PC-3 (cell line): ENCODE measurements at places on chromosomes 2 and 18. TPM values are rescaled to one million over a fixed set of nuclear protein-coding genes. Genes with fewer than 3 reads are reported as not detected.

DNA sequence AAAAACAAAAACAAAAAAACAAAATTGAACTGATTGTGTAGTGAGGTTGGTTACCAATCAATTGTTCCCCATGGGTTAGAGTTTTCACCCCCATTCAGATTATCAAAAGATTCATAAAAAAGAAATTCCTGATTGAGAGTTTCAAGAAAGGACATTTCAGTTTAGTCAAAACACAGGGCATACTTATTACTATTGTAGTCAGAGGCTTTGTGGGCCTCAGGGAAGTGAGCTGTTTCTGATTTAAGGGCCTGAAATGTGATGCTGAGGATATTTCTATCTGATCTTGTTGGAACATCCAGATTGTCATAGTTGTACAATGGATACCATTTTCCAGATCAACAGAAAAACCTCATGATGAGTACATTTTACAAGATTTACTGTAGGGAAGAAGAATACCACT is 368.1 kb upstream of the NETO1 start:
- H3K4me3 ChIP-seq = no peak overlapping the region
- H3K27me3 ChIP-seq = no peaks in the 10 kb centered on the region
- peak; percentile 4 for DNase-seq
- H3K4me1 ChIP-seq = peaks cover 12% of the 10 kb centered on the region
- H3K36me3 ChIP-seq = no peaks in the 10 kb centered on the region
- peak overlapping the region; percentile 50 for H3K27ac ChIP-seq

- H3K36me3 ChIP-seq = no peaks in the 10 kb centered on the region
- no peaks in the 10 kb centered on the region for H3K4me1 ChIP-seq
- no peaks in the 10 kb centered on the region for H3K27me3 ChIP-seq
- no peak overlapping the region for H3K4me3 ChIP-seq
Observed at GRCh38 chr2:63819256-63819655, 22.4 kb upstream of the UGP2 start.

- H3K4me1 ChIP-seq = peaks cover 9% of the 10 kb centered on the region
- H3K4me3 ChIP-seq = no peak overlapping the region
- DNase-seq = peak; percentile 39
- H3K27ac ChIP-seq = no peak overlapping the region
Observed at GRCh38 chr2:15058015-15058720, 425.7 kb downstream of the LRATD1 start.

DNA sequence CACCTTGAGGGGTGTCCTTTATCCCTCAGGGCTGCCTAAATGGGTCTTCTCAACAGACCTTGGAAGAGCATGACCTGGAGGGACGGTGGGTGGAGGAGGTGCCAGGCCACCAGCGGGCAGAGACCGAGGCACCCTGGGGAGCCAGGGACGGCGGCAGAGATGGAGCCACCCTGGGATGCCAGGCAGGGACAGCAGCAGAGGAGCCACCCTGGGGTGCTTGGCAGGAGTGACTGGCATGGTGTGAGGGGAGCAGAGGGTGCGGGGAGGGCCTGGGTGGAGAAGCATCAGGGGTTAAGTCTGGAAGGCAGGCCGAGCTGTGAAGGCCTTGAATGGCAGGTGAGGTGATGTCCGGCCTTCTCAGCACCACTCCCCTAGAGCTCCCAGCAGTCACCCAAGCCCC is 56.1 kb downstream of the CIB4 start:
- no peak overlapping the region for H3K4me3 ChIP-seq
- no peaks in the 10 kb centered on the region for H3K36me3 ChIP-seq
- no peak for DNase-seq
- H3K27ac ChIP-seq = no peak overlapping the region

COL4A3 gene
- 0.73 and 0.86 TPM in 2 replicates for total RNA-seq

DNA sequence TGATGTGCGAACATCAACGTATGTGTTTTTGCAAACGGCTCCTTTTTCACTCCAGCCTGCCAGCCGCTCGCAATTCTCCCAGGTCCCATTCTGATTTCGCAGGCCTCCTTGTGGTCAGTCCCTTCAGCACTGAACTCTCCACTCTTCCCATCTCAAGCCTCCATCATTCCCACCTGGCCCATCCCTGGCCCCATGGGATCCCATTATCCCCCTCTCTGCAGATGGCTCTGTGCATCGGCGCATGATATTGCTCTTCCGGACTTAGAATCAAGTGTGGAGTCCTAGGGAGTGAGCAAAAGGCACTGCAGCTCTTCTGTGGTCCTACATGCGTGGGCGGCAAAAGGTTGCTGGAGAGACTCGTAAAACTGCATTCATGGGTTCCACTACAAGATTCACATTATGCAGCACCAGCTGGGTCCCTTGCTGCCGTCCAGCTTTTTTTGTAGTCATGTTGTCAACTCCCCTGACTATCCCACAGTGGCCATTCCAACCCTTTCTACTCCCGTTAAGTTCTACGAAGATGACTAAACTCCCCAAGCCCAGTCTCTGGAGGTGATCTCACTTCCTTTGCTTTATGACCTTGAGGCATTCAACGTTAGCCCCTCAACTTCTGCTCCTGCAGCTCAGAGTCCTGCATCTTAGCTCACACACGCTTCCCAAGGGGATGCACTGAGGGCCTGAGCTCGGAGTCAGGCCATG is 125.3 kb upstream of the NRP2 start:
- no peaks in the 10 kb centered on the region for H3K4me1 ChIP-seq
- H3K4me3 ChIP-seq = no peak overlapping the region
- no peak overlapping the region for H3K27ac ChIP-seq
- no peaks in the 10 kb centered on the region for H3K27me3 ChIP-seq

ANKRD62 gene
- total RNA-seq = not detected in 2 replicates

DNA sequence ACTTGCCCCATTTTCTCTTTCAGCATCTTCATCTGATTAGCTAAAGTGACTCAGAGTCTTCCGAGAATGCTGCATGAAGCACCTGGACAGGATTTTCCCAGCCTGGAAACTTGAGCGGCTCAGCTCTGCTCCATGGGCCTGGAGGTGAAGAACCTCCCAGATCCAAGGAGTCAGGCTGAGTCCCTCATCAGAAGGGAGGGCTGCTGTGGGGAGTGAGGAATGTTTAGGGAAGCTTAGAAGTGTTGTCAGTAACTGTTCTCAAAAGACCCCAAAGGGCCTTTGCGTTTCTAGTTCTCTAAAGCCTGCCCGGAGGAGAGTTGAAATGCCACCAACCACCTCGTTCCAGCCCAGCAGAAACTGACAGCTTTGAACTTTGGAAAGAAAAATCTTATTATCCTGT is 157.1 kb downstream of the CLIP4 start:
- DNase-seq = no peak
- no peaks in the 10 kb centered on the region for H3K36me3 ChIP-seq
- no peaks in the 10 kb centered on the region for H3K27me3 ChIP-seq
- peaks cover 22% of the 10 kb centered on the region for H3K4me1 ChIP-seq
- no peak overlapping the region for H3K4me3 ChIP-seq
- no peak overlapping the region for H3K27ac ChIP-seq

- peaks cover 3% of the 10 kb centered on the region for H3K36me3 ChIP-seq
- H3K4me1 ChIP-seq = peaks cover 26% of the 10 kb centered on the region
- H3K27ac ChIP-seq = peak overlapping the region; percentile 60
- DNase-seq = peak; percentile 83
- H3K27me3 ChIP-seq = no peaks in the 10 kb centered on the region
Observed at GRCh38 chr2:105853354-105854088, 108.8 kb downstream of the NCK2 start.

DNA sequence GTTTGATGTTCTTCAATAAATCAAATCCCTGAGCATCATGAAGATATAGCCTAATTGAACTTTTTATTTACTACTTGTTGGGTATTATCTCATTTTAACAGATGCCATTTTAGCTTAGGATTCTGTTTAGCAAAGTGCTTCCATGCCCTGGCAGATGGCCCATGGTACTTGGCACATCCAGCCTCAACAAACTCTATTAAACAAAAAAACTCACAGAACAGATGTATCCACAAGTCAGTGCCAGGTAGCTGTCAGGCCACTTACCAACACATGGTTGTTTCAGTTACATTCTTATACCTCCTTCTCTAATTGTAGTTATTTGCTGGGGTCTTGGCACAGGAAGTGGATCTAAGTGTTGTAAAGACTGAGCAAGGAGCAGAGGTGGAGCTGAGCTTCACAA is 29.6 kb downstream of the GAD1 start:
- no peak for DNase-seq
- no peak overlapping the region for H3K27ac ChIP-seq
- H3K4me1 ChIP-seq = peaks cover 24% of the 10 kb centered on the region
- H3K36me3 ChIP-seq = no peaks in the 10 kb centered on the region; the same call in 1 of the 2 replicates
- H3K27me3 ChIP-seq = no peaks in the 10 kb centered on the region
- H3K4me3 ChIP-seq = no peak overlapping the region

- DNase-seq = no peak
- H3K4me1 ChIP-seq = no peaks in the 10 kb centered on the region
- no peak overlapping the region for H3K4me3 ChIP-seq
- no peaks in the 10 kb centered on the region for H3K27me3 ChIP-seq
Observed at GRCh38 chr2:68536000-68536399, 68.6 kb downstream of the APLF start.

GRCh38 chr18:71850602-71851001 is 693.5 kb downstream of the CBLN2 start:
- no peaks in the 10 kb centered on the region for H3K4me1 ChIP-seq
- H3K27ac ChIP-seq = no peak overlapping the region
- DNase-seq = no peak
- no peaks in the 10 kb centered on the region for H3K36me3 ChIP-seq

DNA sequence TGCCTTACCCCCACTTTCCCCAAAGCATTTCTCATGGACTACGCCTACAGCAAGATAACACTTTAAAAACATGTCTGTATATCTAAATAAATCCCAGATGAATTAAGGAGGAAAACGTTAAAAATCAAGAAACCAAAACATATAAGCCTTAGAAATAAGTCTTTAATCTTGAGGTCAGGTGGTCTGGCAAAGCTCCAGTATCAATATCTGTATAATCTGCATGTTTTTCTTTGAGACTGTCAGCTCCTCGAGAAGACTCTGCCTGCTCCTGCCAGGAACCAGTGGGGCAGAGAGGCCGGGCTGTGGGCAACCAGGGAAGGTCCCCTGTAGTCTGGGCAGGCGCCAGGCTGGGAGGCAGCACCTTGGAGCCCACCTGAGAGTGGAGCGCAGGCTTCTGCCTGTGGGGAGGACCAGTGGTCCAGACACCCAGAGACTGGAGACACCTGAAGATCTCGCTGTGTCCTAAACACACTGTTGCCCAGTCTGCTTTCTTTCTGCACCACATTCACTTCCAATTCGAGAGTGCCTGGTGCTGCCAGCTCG is 291.0 kb upstream of the SOX11 start:
- no peaks in the 10 kb centered on the region for H3K27me3 ChIP-seq
- DNase-seq = no peak
- no peak overlapping the region for H3K27ac ChIP-seq
- H3K4me1 ChIP-seq = no peaks in the 10 kb centered on the region

DNA sequence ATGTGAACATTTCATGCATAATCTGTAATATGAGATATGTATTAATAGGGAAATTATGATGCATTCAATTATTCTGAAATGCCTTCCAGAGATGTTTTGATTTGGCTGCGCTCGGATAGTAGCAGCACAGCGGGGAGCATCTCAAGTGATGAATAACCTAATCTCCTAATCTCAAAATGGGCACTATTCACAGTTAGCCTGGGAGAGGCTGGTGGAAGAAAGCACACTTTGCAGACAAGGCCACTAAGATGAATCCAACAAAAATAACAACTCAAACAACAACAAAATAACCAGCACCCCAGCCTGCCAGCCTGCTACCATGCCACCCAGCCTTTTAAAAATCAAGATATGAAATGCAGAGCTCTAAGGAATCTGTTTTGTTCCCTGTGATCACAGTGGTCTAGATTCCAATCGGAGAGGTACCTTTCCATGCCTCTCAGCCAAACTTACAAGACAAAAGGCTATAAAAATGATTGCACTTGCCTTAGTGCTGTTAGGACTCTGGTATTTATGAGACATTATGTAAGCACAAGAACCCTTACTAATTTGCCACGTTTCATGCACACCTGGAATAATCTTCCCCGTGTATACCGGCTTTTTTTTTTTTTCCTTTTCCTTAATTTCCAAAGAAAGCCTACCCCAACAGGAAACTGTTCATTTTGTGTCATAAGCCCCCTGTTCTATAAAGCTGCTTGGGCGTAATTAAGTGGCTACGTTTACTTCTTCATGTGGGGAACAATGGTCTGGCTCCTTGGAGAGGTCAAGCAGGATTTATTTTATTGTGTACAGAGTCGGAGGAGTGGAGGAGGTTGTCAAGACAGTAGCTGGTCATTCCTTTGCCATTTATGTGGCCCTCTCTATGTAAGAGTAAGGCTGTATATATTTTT is 526.9 kb upstream of the FANCL start:
- H3K4me3 ChIP-seq = no peak overlapping the region
- H3K27ac ChIP-seq = no peak overlapping the region
- H3K36me3 ChIP-seq = no peaks in the 10 kb centered on the region
- H3K27me3 ChIP-seq = peaks cover 100% of the 10 kb centered on the region
- H3K4me1 ChIP-seq = no peaks in the 10 kb centered on the region

GRCh38 chr18:44799907-44800421 is 119.3 kb downstream of the SETBP1 start:
- no peak for DNase-seq
- no peaks in the 10 kb centered on the region for H3K4me1 ChIP-seq
- no peaks in the 10 kb centered on the region for H3K27me3 ChIP-seq
- no peak overlapping the region for H3K27ac ChIP-seq
- H3K36me3 ChIP-seq = no peaks in the 10 kb centered on the region
- no peak overlapping the region for H3K4me3 ChIP-seq

- H3K4me3 ChIP-seq = no peak overlapping the region
- H3K4me1 ChIP-seq = no peaks in the 10 kb centered on the region
- no peak overlapping the region for H3K27ac ChIP-seq
- no peaks in the 10 kb centered on the region for H3K27me3 ChIP-seq
Observed at GRCh38 chr2:230160112-230160660, 59.6 kb downstream of the SP110 start.

DNA sequence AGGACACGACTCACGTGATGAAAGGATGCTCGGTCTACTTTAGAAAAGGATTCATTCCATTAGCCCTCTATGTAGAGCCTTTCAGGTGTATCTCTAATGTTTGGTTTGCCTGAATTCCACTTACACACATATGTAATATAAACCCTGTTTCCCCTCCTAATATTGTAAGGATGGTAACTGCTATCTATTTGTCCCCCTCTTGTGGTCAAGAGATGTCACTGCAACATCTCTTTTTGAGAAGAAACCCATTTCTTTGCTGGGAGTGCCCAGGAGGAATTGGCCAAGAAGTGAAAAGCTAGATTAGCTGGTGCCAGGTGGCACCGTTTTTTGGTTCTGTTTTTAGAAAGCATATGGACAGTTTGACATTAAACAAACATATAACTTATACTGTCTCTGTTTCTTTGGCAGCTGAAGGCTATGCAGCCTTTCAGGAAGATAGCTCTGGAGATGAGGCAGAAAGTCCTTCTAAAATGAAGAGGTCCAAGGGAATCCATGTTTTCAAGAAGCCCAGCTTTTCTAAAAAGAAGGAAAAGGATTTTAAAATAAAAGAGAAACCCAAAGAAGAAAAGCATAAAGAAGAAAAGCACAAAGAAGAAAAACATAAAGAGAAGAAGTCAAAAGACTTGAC is 41.2 kb downstream of the RALBP1 start:
- DNase-seq = peak; percentile 79
- no peak overlapping the region for H3K4me3 ChIP-seq
- no peak overlapping the region for H3K27ac ChIP-seq
- peaks cover 36% of the 10 kb centered on the region for H3K4me1 ChIP-seq
- peaks cover 4% of the 10 kb centered on the region; the same call in 1 of the 2 replicates for H3K36me3 ChIP-seq

BOK gene
- 30.2 and 39.3 TPM in 2 replicates for total RNA-seq

CELF4 gene
- 0.40 TPM in 1 of 2 replicates, not detected in the other for total RNA-seq
